ENCODE measurements at places on chromosomes 5 and 9. TPM values are rescaled to one million over a fixed set of nuclear protein-coding genes. Genes with fewer than 3 reads are reported as not detected.

The UBQLN1 gene
- 85.2 TPM for total RNA-seq

The SPINK13 gene
- not detected for total RNA-seq

DNA sequence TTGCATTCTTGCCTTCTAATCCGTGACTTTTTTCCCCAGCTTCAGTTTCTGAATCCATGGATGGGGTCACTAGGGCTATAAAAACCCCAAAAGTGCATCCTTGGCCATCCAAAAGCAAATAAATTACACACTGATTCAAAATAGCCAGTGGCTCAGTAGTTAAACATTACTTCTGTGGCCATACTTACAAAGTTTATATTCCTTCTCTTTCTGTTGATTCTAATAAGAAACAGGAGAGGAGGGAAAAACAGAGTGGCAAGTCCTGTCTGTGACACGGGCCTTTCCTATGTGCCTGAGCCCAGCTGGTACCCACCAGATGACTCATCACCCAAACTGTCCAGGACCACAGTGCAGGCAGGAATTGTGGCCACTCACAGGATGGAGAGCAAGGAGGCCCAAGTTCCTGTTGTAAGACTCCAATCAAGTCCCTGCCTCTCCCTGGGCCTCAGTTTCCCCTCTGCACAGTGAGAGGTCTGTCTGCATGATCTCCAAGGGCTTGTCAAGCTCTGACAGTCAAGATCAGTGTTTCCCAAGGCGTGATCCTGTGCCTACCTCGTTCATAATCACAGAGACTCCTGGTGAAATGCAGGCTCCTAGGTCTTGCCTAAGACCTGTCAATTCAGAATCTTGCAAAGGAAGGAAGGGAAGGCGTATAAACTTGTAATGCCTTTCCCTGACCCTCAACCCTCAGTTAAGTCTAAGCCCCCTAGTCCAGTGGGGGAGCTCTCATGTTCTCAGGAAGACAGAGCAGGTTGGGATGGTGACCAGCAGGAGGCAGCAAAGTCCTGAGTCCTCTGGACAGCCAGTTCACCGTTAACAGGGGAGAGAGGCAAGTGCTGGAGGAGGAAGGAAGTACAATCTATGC is 29.5 kb downstream of the TNIP1 start:
- DNase-seq = peak; percentile 88

The RASGRF2 gene
- 6.5 TPM for total RNA-seq

DNA sequence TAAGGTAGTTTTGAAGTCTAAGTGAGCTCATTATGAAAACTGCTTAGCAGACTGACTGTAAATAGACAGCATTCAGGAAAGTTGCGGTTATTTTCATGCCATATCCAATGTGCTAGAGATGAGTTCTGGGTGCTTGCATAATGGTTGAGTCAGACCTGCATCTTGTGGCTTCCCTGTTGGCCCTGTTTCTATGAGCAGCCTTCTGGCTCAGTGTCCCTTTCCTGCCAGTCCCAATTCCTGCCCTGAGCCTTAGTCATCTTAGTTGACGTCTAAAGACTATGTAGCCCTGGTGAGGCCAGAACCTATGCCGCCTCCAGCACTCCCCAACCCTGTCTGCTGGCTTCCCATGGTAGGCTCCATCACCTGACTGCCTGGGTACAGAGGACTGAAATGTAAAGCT is 76.3 kb upstream of the TNFSF8 start:
- DNase-seq = no peak

GRCh38 chr9:21965401-21965951 is 28.7 kb downstream of the CDKN2A start:
- no peak for DNase-seq

DNA sequence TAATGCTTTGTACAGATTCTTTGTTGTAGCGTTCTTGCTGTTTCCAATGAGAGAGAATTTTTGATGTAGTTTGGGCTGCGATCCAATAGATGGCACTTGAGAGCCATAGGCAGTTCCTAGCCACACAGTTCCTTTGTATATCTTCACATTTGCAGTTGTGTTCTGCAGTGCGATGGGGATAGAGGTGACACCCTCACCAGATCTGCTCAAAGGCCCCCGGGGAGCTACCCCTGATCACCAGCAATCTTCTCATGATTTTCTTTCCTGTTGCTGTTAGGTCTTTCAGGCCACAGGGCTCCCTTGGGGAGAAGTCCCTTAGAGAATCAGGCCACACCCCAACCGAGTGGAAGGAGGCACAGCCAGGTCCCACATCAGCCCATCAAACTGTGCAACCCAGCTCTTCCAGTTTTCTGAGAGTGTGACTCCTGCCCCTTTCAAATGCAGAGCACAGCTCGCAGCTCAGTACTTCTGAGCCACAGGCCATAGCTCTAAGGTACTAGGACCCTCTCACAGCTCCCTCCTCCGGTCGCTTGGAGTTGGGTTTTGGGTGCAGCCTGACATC is 353.7 kb downstream of the SLCO4C1 start:
- no peak for DNase-seq

- DNase-seq = no peak
Observed at GRCh38 chr5:154999865-155000264, 13.7 kb upstream of the KIF4B start.

DNA sequence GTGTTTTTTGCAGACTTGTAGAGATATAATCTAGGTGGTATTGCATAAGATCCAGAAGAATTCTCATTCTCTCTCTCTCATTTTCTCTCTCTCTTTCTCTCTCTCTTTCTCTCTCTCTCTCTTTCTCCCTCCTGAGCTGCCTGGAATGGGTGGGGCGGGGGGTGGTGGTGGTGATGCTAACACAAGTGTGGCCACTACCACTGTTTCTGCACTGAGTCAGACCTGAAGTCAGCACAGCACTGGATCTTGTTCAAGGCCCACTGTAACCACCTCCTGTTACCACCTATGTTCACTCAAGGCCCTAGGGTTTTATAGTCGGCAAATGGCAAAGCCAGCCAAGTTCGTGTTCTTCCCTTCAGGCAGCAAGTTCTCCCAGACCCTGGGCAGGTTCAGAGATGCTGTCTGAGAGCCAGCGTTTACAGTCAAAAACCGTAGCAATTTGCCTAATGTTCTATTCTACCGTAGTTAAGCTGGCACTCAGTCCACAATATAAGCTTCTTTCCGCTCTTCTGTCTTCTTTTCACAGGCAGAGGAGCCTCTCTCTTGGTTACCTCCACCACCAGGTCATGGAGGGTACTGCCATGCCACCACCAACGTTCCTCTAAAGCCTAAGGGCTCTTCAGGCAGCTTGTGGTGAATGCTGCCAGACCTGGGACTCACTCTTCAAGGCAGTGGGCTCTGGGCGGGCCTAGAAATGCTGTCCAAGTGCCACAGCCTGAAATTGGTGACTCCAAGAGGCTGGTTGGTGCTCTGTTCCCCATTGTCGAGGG is 235.7 kb upstream of the PRR16 start:
- no peak for DNase-seq

DNA sequence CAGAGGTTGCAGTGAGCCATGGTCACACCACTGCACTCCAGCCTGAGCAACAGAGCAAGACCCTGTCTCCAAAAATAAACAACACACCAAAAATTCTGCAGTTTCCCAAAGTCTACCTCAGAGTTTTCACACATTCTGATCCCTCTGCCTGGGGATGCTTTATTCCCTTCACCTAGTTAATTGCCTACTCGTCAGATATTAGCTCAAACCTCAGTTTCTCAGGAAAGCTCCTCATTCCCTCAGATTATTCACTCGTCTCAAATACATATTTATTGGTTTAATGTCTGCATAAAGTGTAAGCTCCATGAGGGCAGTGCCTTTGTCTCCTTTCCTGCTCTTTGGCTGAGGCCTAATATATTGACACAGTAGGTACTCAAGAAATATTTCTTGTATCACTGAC is 2.5 kb upstream of the MATR3 start:
- no peak for DNase-seq

DNA sequence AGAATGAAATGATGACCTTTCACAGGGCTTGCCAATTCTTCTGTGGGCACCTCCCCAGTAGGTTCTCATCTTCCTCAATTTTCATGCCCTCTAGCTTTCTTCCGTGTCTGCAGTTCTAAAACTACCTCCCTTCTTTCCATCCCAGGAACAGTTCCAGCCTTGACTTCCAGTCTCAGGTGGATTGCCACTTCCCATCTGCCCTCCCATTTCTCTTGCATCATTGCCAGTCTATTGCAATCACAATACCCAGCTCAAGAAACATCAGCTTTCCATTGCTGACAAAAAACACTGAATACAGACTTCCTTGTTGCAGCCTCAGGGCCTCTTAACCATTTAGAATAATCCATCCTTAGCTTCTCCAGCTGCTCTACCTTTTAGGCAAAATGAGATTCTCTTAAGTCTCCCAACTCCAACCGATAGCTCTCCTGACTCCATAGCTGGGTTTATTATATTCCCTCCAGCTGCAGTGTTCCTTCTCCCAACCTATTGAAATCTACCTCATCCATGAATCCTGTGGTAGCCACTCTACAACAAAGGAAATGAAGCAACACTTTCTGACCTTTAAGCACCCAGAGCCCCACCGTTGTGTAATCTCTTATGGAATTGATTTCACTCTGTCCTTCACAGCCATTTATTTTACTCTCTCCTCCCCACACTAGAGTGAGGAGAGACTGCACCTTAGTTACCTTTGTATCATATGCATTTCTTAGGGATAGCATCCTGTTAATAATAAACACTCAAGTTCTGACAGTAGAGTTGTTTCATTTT is 75.6 kb upstream of the PCA3 start:
- DNase-seq = no peak

DNA sequence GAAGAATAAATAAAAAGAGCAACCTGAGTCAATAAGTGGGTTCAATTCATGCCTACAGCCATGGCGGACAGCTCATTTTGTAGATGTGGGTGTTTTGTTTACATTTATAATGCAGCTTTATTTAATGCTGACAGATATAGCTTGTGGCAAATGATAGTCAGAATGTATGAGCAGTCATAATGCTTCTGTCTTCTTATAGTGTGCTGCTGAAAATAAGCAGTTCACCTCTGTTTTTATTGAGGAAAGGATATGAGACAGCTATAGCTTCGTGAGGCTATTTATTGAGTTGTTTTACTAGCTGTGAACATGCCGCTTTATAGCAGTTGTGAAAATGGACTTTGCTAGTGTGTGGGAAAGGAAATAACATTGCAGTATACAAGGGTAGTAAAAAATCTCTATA is 147.4 kb downstream of the PBX3 start:
- no peak for DNase-seq

DNA sequence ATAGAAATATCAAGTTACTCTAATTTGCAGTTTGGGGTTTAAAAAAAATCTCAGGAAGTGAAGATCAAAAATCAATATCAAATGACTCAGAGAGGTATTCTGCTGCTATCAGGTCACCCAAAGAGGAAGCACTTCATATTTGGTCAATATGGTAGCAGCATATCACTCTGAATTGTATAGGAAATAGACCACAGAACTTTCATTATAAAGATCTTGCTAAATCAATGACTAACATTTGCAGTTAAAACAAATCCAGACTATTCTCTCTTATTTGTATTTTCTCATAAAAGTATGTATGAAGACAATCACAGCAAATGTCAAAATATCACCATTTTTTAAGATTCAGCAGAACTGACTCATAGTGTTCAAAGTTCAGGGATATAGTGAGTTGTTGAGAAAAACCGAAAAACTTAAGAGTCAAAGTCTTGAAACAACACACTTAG is 105.8 kb upstream of the PCSK1 start:
- DNase-seq = no peak

The NTNG2 gene
- 1.9 TPM for total RNA-seq
